ENCODE measurements at places on chromosomes 7 and 10.

GRCh38 chr10:113486531-113486930, 66.3 kb upstream of the HABP2 start:
- no peak for DNase-seq

DNA sequence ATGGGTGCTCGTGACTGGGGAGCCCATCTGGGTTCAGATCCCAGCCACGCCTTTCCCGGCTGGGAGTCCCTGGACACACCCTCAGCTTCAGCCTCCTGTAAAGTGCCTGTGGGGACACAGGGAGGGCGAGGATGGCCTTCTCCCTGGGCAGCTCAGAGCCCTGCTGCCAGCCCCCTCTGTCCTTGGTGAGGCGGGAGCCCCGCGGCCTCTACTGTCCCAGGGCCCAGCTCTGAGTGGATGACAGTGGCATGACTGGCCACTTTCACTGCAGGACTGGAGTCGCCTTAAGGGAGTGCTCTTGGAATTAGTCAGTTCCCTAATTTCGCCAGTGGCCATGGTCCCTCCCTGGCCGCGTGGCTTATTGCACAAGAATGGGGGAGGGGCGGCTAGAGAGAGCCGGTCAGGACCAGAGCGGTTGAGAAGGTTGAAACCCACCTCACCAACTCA, 4.6 kb downstream of the BRI3 start:
- no peak for DNase-seq

GRCh38 chr7:50335795-50336754, 31.6 kb downstream of the IKZF1 start:
- DNase-seq = peak; percentile 61

DNA sequence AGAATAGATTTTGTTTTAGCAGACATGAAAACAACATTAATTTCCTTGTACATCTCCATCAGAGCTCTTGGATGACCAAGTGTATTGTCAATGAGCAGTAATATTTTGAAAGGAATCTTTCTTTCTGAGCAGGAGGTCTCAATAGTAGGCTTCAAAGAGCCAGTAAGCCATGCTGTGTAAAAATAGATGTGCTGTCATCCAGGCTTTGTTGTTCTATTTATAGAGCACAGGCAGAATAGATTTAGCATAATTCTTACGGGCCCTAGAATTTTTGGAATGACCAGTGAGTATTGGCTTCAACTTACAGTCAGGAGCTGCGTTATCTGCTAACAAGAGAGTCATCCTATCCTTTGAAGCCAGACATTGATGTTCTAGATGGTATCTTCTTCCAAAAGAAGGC, 19.0 kb downstream of the MINPP1 start:
- no peak for DNase-seq

- no peak for DNase-seq
Observed at GRCh38 chr10:77926566-77927401, at the start of gene DLG5. Gene DLG5, minus strand, starts transcription at chr10:77926755. Its CDS starts 235 bp downstream, at chr10:77926520.

DNA sequence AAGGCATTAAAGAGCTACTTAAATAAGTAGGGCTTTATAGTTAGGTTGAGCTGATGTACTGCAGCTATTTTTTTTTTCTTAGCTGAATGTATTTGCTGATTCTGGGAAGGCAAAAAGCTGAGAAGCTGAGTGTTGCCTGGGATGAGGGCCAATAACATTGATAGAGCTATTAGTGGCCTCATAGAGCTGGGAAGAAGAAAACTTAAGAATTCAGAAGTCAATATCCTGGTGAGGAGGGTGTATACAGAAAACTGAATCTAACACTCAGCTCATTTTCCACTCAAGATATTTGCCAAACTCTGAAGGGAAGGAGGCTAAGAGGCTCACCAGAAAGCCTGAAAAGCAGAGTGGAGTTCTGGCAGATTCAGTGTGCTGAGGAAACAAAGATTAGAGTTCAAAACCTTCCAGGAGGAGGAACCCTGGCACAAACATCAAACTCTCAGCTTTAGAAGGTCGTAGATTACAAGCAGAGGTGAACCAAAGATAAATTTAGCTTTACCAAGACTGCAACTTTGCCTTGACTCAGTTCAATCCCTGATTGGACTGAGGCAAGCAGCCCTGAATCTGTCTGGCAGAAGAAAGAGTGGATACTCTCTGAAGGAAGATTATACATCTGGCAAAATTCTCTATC, 11.3 kb downstream of the PPP1R3C start:
- no peak for DNase-seq
